ENCODE measurements at places on chromosomes 7 and 10. TPM values are rescaled to one million over a fixed set of nuclear protein-coding genes. Genes with fewer than 3 reads are reported as not detected.

AS3MT gene
- total RNA-seq: 0.58 TPM

STEAP1 gene
- total RNA-seq: 1.5 TPM

INHBA gene
- total RNA-seq: 20.2 TPM

LRRC4 gene
- total RNA-seq: 1.3 TPM

CUBN gene
- 2.1 TPM for total RNA-seq

THSD7A gene
- 31.6 TPM for total RNA-seq

PTF1A gene
- total RNA-seq: not detected

CYP2E1 gene
- total RNA-seq: not detected

TRPV5 gene
- not detected for total RNA-seq

DMBT1 gene
- total RNA-seq: 0.12 TPM

HMX3 gene
- not detected for total RNA-seq

FAM221A gene
- total RNA-seq: 2.0 TPM

ANKRD30A gene
- total RNA-seq: not detected

BLNK gene
- not detected for total RNA-seq

TSPAN15 gene
- 426 TPM for total RNA-seq

GRID1 gene
- total RNA-seq: 0.12 TPM

NANOS1 gene
- 0.82 TPM for total RNA-seq

AGBL3 gene
- total RNA-seq: 2.5 TPM

TMEM139 gene
- total RNA-seq: 1.1 TPM

INMT gene
- 0.05 TPM for total RNA-seq

R3HCC1L gene
- 7.8 TPM for total RNA-seq

CCDC146 gene
- 1.2 TPM for total RNA-seq

LBX1 gene
- not detected for total RNA-seq

UCN3 gene
- not detected for total RNA-seq

TSPAN12 gene
- total RNA-seq: 17.6 TPM

OGA gene
- total RNA-seq: 102 TPM

WDR86 gene
- total RNA-seq: 1.5 TPM

SLC16A12 gene
- total RNA-seq: 0.58 TPM

PTPRZ1 gene
- not detected for total RNA-seq

ATRNL1 gene
- total RNA-seq: 8.0 TPM

ZEB1 gene
- total RNA-seq: 105 TPM

CFAP70 gene
- 0.39 TPM for total RNA-seq

IFIT3 gene
- total RNA-seq: 47.2 TPM

ZNF138 gene
- 4.8 TPM for total RNA-seq

SMKR1 gene
- 2.0 TPM for total RNA-seq

FAM25G gene
- not detected for total RNA-seq

GAD2 gene
- total RNA-seq: not detected

UCMA gene
- not detected for total RNA-seq
